CD4-positive, alpha-beta memory T cell (primary cell): ENCODE measurements at places on chromosomes 4 and X. TPM values are rescaled to one million over a fixed set of nuclear protein-coding genes. Genes with fewer than 3 reads are reported as not detected.

DNA sequence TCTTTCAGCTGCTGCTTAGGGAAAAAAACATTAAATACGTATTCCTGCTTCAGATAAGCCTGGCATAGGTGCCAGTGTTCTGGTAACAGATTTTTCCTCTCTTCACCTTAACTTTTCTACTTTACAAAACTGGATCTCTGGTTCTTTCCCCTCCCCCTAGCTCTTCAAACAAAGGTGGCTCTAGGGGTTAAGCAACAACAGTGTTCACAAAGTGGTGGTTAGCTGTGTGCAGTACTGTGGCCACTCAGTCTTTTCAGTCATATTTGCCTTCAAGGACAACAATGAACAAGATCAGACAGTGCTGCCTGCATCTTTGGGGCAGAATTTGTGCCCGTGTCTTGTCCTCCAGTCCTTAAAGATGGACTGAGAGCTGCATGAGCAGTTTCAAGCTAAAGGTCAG, 15.1 kb upstream of the RGN start:
- no peak overlapping the region for H3K4me3 ChIP-seq
- no peaks in the 10 kb centered on the region for H3K27me3 ChIP-seq
- no peaks in the 10 kb centered on the region for H3K4me1 ChIP-seq
- no peaks in the 10 kb centered on the region for H3K36me3 ChIP-seq
- no peak for DNase-seq
- no peak overlapping the region for H3K27ac ChIP-seq

- H3K27ac ChIP-seq: no peak overlapping the region
- no peaks in the 10 kb centered on the region for H3K36me3 ChIP-seq
- H3K4me1 ChIP-seq: no peaks in the 10 kb centered on the region
- DNase-seq: no peak
Observed at GRCh38 chr4:189124791-189125190, 815.9 kb upstream of the FRG1 start.

GRCh38 chrX:69430785-69431184, 73.3 kb upstream of the NALF2 start:
- no peak overlapping the region for H3K4me3 ChIP-seq
- no peak for DNase-seq
- no peaks in the 10 kb centered on the region for H3K27me3 ChIP-seq
- no peak overlapping the region for H3K27ac ChIP-seq
- H3K36me3 ChIP-seq: no peaks in the 10 kb centered on the region
- H3K4me1 ChIP-seq: no peaks in the 10 kb centered on the region

GRCh38 chr4:145613566-145614232, 5.5 kb upstream of the MMAA start:
- no peaks in the 10 kb centered on the region for H3K27me3 ChIP-seq
- DNase-seq: no peak
- no peak overlapping the region for H3K4me3 ChIP-seq
- no peak overlapping the region for H3K27ac ChIP-seq
- peaks cover 12% of the 10 kb centered on the region for H3K4me1 ChIP-seq
- H3K36me3 ChIP-seq: no peaks in the 10 kb centered on the region

- H3K27me3 ChIP-seq: no peaks in the 10 kb centered on the region
- no peak for DNase-seq
- no peaks in the 10 kb centered on the region for H3K4me1 ChIP-seq
- no peak overlapping the region for H3K27ac ChIP-seq
- no peaks in the 10 kb centered on the region for H3K36me3 ChIP-seq
Observed at GRCh38 chrX:16310326-16310725, 143.0 kb downstream of the MAGEB17 start.

- no peaks in the 10 kb centered on the region for H3K4me1 ChIP-seq
- H3K36me3 ChIP-seq: no peaks in the 10 kb centered on the region
- no peak overlapping the region for H3K27ac ChIP-seq
Observed at GRCh38 chrX:445727-446126, 59.0 kb upstream of the PPP2R3B start.

GRCh38 chr4:87193958-87194675, 26.3 kb downstream of the KLHL8 start:
- H3K27ac ChIP-seq: no peak overlapping the region
- H3K4me3 ChIP-seq: no peak overlapping the region
- no peaks in the 10 kb centered on the region for H3K36me3 ChIP-seq
- H3K27me3 ChIP-seq: no peaks in the 10 kb centered on the region

The AMTN gene
- not detected for total RNA-seq
